ENCODE measurements at places on chromosomes 11 and 22.

DNA sequence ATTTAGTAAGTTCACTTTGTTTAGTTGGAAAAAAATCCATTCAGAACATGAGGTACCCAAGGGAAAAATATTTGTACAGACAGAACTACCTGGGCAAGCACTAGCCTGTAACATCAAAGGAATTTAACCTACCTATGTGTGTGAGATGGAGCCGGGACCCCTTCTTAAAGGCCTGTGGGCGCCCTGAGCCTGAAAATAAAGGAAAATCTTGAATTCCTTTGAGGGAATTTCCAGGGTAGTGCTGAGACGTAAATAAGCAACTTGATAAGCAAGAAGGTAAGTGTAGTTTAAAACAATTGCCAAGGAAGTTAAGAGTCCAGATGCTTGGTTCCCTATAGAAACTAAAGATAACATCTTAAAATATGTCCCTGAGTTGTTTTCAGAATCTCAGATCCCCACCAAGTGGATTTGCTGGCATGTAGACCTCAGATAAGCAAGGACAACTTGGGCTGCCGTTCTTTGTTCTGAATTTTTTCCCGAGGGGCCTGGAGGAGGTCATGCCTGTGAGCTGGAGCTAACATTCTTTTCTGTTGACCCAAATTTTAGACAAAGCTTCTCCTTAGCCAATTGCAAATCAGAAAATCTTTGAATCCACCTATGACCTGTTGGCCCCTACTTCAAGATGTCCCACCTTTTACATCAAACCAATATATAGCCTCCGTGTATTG is 31.0 kb downstream of the MED17 start:
- DNase-seq: no peak

DNA sequence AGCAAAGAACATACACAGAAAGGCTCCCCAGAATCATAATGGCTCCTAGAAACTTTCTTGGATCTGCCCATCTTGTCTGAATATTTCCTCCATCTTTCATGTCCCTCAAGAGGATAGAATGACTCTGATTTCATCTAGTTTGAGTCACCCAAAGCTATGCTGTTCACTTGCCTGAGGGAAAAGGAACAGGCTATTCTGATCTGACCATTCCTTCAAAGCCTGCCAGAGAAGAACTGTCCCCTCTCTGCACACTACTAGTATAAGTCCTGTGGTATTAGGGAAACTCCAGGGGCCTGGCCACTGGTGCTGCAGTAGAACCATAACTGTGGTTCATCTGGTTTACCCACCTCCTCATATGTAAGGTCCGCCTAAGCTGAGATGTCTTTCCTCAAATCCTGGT is 2.4 kb upstream of the PATE1 start:
- DNase-seq: no peak

DNA sequence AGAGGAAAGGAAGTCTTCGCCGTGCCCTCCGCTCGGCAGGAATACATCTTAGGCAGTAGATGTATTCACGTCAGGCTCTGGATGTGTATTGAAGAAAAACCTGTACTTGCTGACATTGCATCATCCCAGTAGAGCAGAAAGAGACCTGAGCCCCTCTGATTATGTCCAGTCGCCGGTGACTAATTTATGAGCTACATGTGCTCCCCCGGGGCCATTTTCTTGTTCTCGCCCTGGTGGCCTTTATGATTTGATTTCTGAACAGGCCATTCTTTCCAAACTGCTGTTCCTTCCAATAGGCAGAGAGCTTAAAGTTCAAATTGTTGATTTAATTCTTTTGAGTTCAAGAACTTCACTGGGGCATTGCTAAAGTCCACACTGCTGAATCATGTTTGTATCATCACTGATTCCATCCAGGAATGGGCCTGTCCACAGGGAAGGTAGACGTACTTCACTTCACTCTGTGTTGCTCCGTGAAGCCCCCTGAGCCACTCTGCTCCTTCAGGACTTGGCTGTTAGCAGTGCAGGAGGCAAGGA is 137.3 kb upstream of the RASSF10 start:
- DNase-seq: no peak

- no peak for DNase-seq
Measured at GRCh38 chr11:8913961-8914660, 3.1 kb downstream of the AKIP1 start.

- no peak for DNase-seq
Measured at GRCh38 chr11:122157653-122158161, 41.7 kb upstream of the BLID start.

GRCh38 chr11:46554213-46555147 is 39.3 kb downstream of the AMBRA1 start:
- DNase-seq: no peak
